Retina (tissue), 1 donor: ENCODE measurements at places on chromosomes 12 and 14.

DNA sequence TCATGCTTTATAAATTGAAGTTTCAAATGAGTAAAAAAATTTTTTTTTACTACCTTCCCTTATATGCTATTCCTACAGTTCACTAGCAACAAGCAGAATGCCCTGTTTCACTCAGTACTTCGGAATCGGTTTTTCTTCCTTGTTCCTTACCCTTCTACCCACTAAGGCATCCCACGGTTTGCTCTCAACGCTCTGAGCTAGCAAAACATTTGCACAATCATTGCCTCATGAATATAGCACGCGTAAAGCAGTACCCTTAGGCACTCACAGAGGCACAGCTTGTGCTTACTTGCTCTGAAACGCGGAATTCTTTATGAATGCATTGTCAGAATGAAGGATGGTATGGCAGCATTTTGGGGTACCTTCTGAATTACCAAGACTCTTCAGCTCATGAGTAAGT, 45.0 kb downstream of the PPP1R13B start:
- DNase-seq: no peak

DNA sequence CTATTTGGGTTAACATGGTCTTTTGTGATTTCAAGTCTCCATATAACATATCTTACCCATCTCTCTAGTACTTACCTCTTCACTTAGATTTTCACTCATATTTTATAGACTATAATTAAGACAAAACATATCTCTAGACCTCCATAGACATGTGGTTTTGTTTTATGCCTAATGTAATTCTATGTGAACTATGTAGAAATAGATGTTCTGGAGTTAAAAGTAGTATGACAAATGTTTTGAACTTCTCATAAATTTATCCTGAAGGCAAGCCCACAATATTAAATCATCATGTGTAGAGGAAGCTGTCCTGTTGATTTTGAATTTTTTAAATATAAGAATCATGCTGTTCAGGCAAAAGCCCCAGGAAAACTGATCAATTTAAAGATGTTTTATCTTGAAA, 169.2 kb downstream of the SYT1 start:
- no peak for DNase-seq

- DNase-seq: no peak
Measured at GRCh38 chr12:115235880-115236279, 551.9 kb upstream of the TBX3 start.

DNA sequence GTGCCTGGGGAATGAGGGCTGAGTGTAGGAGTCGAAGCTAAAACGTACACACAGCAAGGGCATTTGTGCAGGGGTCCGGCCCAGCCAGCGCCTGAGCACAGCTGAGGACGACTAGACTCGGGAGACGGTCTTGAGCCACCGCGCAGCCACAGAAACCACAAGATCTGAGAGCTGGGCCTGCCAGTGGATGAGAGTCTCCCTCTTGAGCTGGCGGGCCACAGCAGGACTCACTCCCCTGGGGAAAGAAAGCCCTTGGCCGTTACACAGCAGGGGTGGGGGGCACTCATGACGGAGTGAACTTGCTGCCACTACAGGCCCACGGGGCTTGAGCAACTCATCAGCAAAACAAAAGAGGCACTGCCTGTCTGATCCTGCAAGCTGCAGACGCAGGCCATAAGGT, 23.0 kb downstream of the STX2 start:
- DNase-seq: peak; percentile 65

- no peak for DNase-seq
Measured at GRCh38 chr14:25537846-25538455, 488.0 kb upstream of the STXBP6 start.

DNA sequence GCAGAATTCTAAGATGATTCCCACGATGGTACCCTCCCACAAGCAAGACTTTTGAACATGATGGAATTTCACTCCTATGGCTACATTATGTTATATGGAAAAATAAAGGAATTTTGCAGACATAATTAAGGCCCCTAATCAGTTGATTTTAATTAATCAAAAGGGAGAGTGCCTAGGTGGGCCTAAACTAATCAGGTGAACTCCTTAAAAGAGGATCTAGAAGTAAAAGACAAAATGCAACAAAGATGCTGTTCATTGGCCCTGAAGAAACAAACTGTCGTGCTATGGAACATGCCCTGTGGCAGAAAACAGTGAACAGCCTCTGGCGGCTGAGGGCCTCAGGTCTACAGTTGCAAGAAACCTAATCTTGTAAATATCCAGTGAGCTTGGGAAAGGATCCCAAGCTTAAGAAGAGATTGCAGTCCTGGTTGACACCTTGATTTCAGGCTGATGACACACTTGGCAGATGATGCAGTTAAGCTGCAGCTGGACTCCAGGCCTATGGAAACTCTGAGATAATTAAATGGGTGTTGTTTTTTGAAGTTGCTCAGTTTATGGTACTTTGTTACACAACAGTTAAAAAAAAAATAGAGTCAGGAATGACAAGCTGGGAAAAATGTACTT, 13.8 kb downstream of the TMCC3 start:
- no peak for DNase-seq
